Left lung (tissue), 14 donors: ENCODE measurements at places on chromosomes 7 and 10. TPM values are rescaled to one million over a fixed set of nuclear protein-coding genes. Genes with fewer than 3 reads are reported as not detected.

The HKDC1 gene
- polyA plus RNA-seq: 6.0 TPM

The PPP1R9A gene
- 24.5 TPM for polyA plus RNA-seq

The PDK4 gene
- 46.4 TPM for polyA plus RNA-seq

The XPNPEP1 gene
- polyA plus RNA-seq: 79.5 TPM

The ABI1 gene
- polyA plus RNA-seq: 71.6 TPM

The SPDYE11 gene
- 3.4 TPM for polyA plus RNA-seq

The PRR15 gene
- polyA plus RNA-seq: 0.24 TPM

The AGFG2 gene
- 31.9 TPM for polyA plus RNA-seq

The FFAR4 gene
- polyA plus RNA-seq: 0.24 TPM

The PHKG1 gene
- 2.6 TPM for polyA plus RNA-seq

The ORC5 gene
- 26.9 TPM for polyA plus RNA-seq

The THSD7A gene
- 19.5 TPM for polyA plus RNA-seq

The SPDYE5 gene
- 3.8 TPM for polyA plus RNA-seq

The CYP2E1 gene
- polyA plus RNA-seq: 2.0 TPM

The CDC14C gene
- polyA plus RNA-seq: 0.11 TPM

The ZNF800 gene
- 21.3 TPM for polyA plus RNA-seq

The TFR2 gene
- polyA plus RNA-seq: 2.2 TPM

The ENKUR gene
- 7.8 TPM for polyA plus RNA-seq

The MXI1 gene
- polyA plus RNA-seq: 67.9 TPM

The ZNF655 gene
- 95.5 TPM for polyA plus RNA-seq

The PPIF gene
- 29.7 TPM for polyA plus RNA-seq

The WNT8B gene
- polyA plus RNA-seq: 0.09 TPM

The EXOSC1 gene
- 43.1 TPM for polyA plus RNA-seq

The GNGT1 gene
- polyA plus RNA-seq: not detected

The SLC39A12 gene
- 0.13 TPM for polyA plus RNA-seq

The KIAA1549 gene
- polyA plus RNA-seq: 15.1 TPM

The NOM1 gene
- polyA plus RNA-seq: 36.4 TPM

The HMX3 gene
- not detected for polyA plus RNA-seq
